ENCODE measurements at places on chromosomes 16 and 17. TPM values are rescaled to one million over a fixed set of nuclear protein-coding genes. Genes with fewer than 3 reads are reported as not detected.

DNA sequence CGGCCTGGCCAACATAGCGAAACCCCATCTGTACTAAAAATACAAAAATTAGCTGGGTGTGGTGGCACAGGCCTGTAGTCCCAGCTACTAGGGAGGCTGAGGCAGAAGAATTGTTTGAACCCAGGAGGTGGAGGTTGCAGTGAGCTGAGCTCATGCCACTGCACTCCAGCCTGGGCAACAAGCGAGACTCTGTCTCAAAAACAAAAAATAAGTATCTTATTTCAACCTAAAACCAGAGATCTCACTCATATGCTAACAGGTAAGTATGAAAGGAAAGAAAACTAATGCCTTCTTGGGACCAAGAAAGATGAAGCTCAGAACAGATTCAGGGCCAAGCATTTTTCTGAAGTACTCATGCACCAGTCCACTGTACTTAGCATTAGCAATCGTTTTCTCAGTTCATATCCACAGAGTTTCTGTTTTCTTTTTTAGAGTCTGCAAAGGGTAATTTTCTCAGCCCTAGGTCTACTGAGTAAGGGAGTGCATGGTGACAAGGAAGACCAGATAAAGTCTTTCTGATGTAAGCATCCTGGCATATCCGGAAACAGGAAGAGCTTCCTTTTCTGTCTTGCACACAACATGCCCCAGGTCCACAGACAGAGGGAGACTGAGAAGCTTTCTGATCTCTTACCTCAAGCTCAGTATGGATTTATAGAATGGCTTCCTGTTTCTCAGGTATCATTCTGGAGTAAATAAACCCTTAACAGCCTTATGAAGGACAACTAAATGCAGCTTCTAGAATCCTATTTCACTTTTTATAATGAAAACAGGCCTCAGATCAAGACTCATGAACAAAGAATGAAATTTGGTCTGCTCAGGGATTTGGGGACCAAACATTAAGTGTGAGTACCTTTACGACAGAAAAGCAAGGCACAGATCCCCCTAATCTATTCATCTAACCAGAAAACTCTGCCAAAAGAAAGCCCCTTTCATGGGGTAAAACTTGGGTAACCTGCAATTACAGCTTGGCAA lies 38.7 kb upstream of the FOXJ1 start:
- DNase-seq, result no peak

DNA sequence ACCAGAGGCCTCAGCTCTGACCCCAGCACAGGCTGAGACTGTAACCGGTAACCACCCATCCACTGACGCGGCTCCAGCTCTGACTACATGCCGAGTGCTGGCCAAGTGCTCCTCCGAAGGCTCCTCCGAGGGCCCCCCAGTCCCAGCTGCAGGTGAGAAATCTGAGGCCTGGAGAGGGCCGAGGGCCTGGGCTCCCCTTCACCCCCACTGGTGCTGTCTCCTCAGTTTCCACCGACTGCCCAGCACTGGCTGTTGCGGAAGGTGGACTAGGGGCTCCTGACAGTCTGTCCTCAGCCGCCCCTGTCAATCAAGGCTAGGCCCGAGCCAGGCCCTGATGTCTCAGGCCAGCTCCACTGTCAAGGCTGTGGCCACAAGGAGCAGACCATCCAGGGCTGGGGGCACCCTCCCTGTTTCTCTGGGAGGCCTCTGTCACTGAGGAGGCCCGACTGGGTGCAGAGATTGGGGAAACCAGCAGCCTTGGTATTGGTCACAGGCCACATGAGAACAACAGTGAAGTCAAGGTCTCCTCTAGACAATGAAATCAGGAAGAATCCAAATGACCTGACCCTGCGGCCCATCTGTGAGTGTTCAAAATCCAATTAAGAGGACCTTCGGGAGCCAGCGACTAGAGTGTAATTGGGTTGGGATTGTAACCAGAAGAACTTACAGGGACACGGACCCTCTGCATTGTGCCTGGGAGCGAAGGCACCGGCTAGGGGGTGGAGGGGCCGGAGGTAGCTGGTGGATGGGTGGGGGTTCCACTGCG lies 5.1 kb downstream of the TMEM235 start:
- DNase-seq, result no peak

DNA sequence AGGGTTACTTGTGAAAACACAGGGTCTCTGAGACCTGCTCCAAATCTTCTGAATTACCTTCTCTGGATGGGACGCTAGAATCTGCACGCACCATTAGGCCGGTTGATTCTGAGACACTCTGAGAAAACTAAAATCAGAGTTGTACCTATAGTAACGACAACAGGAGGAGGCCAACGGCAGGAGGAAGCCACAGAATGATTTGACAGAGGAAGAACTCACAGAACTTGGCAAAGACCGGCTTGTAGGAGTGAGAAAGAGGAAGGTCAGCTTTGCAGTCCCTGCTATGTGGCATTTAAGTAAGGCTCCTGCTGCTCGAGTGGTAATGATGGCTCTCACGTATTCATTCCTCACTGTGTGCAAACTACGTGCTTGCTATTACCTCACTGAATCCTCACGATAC lies 483.0 kb downstream of the TMEM114 start:
- DNase-seq, result no peak

The MGAT5B gene
- not detected for total RNA-seq

Data from Right ventricle myocardium inferior (tissue), 1 donor.